Adipocyte (in vitro differentiated cells): ENCODE measurements at places on chromosomes 16 and 17.
A peak's percentile ranks its signal among the peaks of the same experiment; 100 is the strongest.

DNA sequence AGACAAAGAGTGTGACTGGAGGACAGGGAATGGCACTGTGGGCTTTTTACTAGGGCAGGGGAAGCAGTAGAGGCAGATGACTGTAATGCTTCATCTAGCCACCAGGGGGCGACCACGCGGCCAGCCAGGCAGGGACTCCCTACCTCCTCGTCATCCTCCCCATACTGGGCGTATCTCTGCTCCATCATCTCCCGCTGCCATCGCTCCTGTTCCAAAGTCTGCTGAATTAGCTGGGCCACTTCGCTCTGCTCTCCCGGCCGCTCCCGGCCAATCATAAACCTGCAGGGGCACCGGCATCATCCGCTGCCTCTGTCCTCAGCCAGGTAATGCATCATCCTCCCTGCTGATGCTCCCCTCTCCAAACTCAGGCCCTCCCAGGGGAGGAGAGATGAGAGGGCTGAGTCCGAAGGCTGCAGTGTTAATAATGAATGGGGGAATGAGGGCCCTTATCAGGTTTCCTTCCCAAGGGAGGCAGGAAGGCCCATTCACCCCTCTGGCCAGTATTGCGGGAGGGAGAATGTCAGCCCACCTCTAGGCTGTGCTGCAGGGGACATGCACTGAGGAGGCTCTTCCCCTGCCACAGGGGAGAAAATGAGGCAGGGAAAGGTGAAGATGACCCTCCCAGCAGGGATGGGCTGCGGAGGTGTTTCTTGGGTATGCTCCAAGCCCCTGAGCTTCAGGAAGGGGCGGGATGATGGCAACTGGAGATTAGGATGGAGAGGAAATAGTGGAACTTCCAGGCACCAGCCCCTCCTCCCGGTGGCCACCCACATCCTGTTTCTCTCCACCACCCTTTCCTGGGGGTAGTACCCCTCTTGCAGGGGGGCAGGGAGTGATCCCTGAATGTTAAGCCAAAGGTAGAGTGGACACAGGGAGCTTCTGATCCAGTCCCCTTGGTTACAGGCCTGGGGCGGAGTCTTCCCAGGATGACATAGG lies 10.3 kb upstream of the SAMD14 start:
- DNase-seq = peak; percentile 79

- DNase-seq = no peak
These were observed 35.6 kb downstream of the CLEC3A start for GRCh38 chr16:78057803-78058564.

DNA sequence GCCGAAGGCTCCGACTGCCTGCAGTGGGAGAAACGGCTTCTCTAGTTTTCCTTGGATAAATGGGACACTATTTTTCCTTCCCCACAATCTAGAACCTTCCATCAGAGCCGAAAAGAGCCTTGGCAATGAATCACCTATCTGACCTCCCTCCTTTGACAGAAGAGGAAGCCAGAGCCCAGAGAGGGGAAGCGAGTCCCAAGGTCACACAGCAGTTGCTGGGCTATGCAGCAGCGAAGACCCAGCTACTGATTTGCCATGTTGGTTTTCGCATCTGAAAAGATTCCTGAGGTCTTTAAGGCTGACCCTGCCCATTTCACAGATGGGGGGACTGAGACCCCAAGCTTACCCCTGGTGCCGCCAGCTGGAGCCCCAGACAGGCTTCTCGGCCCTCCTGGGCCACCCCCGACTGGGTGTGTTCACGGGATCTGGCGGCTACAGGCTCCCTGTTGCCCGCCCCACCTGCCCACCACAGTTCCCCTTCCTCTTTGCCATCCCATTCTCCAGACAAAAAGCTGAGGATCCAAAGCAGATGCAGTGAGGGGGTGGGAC lies 45.9 kb downstream of the RAI1 start:
- no peak for DNase-seq

GRCh38 chr17:46108120-46108519 lies 85.1 kb downstream of the KANSL1 start:
- no peak for DNase-seq
